Muscle of back (tissue), 13 donors: ENCODE measurements at places on chromosomes 5 and 9.

DNA sequence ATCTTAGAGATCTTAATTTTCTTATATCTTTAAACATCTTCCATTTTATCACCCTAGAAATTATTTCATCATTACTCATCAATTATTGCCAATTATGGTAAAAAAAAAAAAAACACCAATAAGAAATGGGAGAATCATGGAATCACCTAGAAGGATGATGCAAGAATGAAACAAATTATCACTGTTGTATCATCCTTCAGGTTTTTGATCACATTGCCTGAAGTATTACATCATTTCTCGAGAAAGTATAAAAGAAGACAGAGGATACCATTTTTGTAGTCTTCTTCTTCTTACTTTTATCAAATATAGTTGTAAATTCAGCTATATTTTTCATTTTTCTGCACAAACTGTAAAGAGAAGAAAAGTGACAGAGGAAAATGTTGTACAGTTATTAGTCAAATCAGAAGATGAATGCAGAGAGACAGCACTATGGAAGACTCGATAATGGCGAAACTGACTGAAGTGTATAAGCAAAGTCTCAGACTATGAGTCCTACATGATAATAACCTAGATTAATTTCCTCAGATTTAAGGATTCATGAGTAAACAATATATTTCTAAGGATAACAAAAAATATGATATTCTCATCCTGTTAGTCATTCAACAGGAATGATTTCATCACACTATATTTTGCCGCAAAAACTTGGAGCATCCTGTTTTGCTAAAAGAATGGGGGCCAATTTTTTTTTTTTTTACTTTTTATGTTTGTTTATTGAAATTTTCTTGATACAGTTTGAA is 5.9 kb upstream of the STC2 start:
- DNase-seq: no peak

- DNase-seq: no peak
Measured at GRCh38 chr5:83368835-83369234, 102.7 kb upstream of the VCAN start.

DNA sequence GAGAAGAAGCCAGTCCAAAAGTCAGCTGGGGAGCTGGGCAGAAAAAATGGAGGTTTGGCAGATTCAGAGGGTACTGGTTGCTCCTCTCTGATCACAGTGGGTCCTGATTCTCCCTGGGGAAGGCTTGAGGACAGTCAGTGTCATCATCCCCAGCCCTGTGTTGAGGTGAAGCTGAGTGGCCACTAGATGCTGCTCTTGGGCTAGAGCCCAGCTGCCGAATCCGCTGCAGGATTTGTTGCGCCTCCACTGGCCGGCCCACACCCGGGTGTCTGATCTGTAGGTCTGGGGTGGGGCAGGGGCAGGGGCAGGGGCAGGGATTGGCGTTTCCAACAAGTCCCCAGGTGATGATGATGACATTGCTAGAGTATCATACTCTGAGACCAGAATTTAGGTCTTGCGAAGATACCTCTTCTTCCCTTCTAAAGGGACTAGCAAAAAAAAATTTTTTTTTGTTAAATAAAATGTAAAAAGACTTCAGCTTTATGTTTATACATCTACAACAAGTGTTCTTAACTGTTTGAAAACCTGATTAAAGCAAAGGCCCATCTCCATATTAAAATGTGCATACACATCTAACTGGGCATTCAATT is 106.8 kb downstream of the PDE6A start:
- DNase-seq: peak; percentile 60

GRCh38 chr5:171849585-171850323 is 64.1 kb downstream of the SMIM23 start:
- DNase-seq: no peak

GRCh38 chr9:33419708-33420303 is 17.4 kb upstream of the AQP7 start:
- no peak for DNase-seq

DNA sequence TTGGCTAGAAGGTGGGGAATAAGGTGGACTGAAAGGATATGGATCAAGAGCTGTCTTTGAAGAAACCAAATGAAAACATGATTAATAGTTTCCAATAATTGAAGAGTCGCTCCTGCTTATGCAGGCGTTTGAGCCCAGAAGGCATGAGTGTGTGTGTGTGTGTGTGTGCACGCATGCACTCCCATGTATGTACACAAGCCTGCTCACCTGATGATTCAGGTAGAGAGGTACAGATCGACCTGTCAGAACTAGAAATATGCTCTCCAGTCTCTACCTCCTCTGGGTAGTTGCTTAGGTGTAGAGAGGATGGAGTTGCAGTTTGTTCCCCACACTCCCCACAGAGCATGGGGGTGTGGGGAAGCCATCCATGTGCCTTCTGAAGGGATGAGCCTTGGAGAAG is 1.1 kb upstream of the FGF1 start:
- no peak for DNase-seq

- no peak for DNase-seq
Measured at GRCh38 chr5:66854416-66854815, 258.2 kb downstream of the MAST4 start.

DNA sequence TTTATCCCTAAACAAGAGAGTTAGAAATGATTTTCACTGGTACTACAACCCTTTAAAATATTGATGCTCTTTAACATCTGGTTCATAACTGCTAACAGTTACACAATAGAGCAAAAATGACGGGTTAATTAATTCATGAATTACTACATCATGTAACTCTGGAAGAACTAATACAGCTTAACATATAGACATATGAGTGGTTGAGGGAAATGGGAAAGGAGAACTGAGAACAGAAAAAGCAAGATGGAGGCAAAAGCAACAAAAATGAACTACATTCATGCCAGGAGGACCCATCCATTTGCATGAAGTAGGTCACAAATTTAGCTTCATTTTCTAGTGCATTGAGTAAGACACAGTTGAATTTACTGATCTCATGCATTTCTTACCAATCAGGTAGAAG is 61.8 kb downstream of the C9 start:
- DNase-seq: no peak

DNA sequence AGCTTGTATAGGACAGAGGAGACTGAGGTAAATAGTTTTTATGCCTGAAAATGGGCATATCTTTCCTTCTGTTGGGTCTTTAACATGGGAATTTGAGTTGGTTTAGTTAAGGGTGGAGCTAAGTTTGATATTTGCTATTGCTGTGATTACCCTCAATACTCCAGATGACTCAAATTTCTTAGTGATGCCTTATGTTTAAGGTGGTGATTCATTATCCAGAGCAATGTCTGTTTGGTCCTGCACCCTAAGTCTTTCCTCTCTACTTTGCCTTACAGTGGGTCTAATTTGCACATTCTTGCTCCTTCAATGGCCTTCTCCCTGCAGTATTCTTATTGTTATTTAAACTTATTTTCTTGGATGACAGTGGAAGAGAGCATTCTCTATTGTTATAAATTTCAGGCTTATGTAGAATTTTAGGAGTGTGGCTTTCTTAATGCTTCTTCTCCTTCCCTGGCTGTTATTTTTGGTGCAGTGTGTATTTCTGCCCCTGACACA is 312.9 kb upstream of the RPS23 start:
- DNase-seq: no peak

DNA sequence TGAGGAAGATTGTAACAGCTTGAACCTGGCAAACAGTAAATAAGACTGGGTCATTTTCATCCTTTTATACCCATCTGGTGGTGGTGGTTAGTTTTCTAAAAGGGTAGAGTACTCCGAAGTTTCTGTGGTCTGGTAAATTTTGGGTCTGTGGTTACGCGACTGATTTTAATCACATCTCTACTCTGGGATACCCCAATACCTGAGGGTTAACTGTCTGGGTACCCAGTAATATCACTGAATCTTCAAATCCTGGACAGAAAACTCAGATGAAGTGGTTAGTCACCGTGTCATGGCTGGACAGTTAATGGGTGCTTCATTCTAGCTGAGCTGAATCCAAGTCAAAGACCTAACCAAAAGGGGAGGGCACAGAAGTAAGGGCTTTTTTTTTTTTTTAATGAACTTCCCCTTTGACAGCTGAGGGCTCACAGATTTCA is 474.2 kb downstream of the GADD45G start:
- no peak for DNase-seq

GRCh38 chr9:85115473-85115872 is 445.9 kb downstream of the NTRK2 start:
- DNase-seq: no peak

GRCh38 chr9:5838884-5839571 is 6.1 kb upstream of the ERMP1 start:
- no peak for DNase-seq

DNA sequence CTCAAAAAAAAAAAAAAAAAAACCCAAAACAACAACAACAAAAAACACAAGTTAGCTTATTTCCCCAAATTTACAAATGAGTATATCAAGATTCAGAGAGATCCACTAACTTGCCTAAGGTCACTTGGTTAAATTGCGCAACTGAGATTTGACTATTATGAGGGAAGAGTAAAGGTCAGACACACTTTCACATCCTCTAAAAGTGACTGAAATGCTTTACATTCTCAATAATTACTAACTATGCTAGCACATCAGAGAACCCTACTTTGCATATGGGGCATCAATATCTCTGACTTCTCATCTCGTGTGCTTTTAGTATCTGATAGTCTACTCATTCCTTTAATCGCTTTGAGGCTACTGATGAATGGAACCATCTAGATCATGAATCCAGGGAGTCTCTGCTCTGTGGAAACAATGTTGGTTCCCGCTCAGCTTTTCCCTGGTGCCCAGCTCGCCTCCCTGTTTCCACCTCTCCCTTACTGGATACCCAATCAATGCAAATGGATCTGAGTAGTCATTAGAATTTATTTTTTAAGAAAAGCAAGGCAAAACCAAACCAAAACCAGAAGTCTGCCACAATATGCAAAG is 182.1 kb upstream of the TRIM32 start:
- no peak for DNase-seq

- DNase-seq: no peak
Measured at GRCh38 chr9:81597419-81598122, 91.8 kb downstream of the TLE1 start.

DNA sequence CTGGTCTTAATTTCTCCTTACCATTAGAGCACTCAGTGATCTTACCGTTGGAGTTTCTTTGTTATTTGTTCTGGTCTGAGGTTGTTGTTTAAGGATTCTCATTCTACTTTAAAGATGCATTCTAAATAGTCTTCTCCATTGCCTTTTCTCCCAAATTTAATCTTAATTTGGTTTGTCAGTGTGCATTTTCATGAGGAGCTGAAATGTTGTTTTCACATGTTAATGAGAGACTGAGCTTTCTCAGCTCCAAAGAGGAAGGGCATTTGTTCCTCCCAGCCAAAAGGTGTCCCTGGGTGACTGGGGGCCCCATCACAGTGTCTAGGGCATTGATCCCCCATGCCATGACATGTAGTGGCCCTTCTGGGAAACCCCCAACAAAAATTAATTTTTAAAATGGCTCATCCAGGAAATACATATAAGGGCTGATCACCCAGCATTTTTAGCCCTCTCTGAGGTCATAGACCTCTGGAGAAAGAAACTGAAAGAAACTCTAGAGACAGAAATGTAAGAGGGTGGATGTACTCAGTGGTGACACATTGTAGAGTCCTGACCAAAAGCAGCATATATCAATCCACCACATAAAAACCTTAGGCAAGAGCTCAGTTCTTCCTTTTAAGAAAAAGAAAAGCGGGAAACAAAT is 240.4 kb upstream of the RAI14 start:
- no peak for DNase-seq

- DNase-seq: no peak
Measured at GRCh38 chr5:60826653-60827052, 17.4 kb downstream of the ELOVL7 start.

DNA sequence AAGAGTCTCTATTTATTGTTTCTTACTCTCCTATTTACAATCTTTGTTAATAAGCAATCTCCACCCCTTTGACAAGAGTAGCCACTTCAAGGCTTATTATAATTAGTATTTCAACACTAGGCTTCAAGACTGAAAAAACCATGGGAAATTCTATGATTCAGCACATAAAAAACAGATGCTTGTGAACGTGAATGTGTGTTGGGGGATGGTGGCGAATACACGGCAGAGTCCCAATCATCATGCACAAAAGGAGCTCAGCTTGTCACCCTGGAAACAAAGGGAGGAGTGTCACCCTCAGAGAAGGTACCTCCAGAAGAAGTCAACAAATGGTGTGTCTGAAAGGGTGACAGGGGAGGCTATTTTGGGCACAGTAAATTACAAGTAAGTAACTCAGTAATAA is 157.2 kb upstream of the RETREG1 start:
- DNase-seq: no peak
